ENCODE measurements at places on chromosomes 1 and 21.

DNA sequence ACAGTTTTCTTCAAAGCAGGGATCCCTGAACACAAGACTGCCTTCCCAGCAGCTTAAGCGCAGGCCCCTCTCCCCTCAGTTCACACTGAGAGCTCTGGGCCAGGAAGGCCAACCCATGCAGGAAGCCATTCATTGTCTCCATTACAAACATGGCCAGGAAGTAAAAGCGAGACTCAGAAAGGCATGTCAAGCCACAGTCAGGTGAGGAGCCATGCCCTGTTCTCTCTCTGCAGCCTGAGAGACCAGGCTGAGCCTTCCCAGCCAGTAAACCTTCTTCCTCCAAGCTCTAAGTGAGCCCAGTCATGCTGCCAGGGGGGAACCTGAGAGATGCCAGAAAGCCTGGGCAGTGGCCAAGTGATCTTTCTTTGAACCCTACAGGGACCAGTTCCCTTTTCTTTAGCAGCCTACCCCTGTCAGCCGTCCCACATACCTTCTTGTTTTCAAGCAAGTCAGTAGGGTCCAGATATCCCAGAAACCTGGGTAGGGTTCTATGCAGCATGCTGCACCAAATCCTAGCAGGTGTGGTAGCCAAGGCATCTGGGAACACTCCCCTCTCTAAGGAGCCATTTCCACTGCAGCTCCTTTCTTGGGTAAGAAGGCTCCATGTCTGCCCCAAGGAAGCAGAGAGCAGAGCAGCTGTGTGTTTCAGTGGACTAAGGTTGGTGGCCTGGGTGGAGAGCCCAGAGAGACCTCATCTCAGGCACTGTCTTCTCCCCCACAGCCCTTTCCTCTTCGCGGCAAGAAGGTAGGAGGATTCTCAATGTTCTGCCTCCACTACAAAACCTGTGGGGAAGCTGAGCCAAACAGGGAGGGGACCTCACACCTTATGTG is 977 bp downstream of the TRAF3IP3 start:
- DNase-seq = peak; percentile 38

GRCh38 chr1:164587617-164588501 is 28.9 kb downstream of the PBX1 start:
- DNase-seq = no peak

DNA sequence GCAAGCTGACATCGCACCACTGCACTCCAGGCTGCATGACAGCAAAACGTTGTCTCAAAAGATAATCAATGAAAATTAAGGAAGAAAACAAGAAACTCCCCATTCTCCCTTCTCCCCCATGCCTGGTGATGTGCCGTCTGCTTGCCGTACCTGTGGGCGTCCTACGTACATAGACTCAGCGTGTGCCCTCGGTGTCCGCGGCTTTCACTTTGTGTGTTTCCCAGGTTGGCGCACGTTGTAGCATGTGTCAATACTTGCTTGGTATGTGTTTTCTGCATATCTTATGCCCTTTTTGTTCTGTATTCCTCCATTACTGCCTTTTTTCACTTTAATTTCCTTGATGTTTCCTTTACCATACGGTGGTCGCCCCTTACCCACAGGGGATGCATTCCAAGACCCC is 53.8 kb downstream of the PCNT start:
- DNase-seq = no peak

- DNase-seq = no peak
These were observed 30.6 kb downstream of the QSOX1 start for GRCh38 chr1:180185281-180185680.

DNA sequence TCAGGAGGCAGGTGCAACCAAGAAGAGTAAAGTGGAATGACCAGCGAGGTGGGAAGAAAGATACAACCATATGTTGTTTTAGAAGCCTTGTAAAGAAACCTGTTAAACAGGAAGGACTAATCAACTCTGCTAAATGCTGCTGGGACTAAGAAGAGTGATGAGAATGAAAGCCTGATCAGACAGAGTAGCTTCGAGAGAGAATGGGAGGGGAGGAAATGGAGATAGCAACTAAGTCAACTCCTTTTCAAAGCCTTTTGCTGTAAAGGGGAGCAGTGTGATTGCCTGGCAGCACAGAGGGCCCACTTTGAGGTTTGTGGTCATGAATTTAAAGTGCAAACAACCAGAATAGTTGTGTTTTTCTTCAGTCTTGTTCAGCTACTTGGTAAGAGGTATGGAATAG is 31.4 kb downstream of the SLC30A7 start:
- no peak for DNase-seq

- DNase-seq = no peak
These were observed 54.1 kb downstream of the NPHP4 start for GRCh38 chr1:5938101-5938646.

DNA sequence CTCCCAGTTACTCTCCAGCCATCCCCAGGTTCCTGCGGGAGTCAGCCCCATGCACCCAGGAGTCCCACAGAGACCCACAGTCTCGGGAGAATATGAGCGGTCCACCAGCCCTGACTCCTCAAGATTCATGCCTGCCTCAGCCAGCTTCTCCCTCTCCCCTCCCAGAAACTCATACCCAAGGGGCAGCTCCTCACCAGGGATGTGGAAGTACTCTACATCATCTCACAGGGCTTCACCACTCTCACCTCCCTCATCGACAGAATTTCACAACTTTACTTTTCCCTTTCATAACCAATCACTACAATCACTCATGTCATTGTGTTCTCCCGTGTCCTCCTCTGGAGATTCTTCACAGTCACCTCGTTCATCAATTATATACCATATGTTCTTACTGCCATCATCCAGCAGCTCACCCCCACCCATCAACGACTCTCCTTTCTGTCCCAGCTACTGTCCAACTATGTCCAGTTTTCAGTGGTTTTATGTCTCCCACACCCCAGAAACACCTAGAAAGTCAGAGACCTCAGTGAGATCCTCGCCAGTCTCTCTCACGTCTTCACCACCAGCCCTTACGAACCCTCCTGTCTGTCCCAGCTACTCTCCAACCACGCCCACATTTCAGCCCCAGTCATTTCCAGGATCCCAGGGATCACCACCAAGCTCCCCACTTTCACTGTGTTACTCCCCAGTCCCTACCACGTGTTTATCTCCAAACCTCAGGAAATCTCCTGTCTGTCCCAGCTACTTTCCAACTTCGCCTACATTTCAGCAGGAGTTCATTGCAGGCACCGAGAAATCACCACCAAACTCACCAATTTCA is 1530.1 kb upstream of the TPTE start:
- no peak for DNase-seq

DNA sequence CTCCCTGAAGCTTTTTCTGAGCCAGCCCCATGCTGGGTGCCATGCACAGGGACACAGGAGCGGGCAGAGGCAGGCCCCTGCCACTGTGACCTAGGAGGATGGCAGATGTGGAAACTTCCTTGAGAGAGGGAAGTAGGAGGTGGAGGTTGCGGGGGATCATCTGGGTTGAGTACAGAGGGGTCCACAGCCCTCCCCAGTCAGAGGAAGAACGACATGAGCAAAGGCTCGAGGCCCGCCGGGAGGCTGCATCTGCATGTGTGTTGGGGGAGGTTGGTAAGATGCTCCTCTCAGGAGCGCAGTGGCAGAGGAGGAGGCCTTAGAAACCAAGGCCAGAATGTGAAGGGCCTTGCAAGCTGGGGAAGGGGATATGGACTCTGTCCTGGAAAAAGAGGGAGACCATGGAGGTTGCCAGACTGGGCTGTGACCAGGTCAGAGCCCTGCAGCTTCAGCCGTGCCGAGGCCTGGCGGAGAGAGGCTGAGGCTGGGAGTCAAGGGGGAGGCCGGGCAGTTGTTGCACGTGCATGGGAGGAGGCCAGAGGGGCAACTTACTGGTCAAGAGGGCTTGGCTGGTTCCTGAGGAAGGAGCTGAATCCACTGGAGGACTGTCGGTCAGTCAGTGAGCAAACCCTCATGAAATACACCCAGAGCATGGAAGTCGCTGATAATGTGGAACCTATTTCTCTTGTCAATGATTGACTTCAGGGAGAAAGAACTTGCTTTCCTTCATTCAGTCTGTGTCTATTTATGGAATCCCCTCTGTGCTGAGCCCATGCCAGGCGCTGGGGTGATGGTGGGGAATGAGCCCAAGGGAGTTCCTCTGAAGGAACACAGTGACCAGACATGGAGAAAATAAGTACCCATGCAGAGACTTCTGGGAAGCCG is 31.7 kb downstream of the A3GALT2 start:
- DNase-seq = no peak

DNA sequence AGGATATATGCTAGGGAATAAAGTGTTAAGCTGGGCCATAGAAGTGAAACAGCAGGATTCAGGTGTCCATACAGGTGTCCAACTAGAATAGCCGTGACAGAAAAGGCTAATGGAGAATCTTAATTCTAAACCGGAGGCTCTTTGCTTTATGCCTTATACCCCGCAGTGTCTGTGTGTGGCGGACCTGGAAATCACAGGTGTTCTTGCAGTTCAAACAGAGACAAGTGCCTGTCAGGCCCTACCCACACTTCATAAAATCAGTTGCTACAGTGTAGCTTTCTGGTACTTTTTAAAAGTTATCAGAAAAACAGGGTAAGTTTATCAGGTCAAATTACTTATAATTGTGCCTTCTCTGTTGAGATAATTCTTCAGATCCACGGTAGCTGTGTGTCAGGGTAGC is 293.9 kb downstream of the LRRC7 start:
- no peak for DNase-seq

DNA sequence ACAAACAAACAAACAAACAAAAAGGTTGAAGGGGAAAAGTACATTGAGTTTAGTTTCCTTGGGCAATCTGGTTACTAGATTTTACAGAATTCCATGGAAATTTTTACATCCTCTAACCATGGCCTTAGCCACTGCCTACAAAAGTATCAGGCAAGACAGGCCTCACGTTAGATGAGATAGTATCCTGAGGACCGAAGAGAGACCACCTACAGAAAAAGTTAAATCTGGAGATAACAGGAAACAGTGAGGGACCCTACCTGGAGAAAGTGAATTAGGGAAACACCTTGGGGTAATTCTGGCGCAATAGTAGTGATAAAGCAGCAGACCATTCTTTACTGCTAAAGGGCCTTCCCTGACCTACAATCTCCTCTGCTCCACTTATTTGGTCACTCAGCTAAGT is 8.7 kb downstream of the RAB29 start:
- DNase-seq = no peak

GRCh38 chr1:107474877-107475612 is 334.2 kb downstream of the NTNG1 start:
- DNase-seq = no peak

DNA sequence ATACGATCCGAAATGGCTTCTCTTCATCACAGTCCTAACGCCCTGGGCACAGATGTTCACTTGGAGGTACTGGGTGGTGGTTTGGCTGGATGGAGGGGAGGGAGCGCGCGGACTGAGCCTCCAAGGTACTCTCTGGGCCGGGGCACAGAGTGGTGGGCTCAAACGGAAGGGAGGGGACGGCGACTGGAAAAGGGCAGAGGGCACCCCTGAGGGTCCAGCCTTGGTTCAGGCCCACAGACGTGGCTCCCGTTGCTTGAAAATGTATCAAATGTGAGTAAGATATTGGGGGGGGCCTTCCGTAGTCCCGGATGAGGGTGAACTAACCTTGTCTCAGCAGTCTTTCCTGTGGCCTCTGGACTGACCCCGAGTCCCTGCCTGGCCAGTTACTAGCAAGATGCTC is 463 bp downstream of the IL12RB2 start:
- DNase-seq = no peak

DNA sequence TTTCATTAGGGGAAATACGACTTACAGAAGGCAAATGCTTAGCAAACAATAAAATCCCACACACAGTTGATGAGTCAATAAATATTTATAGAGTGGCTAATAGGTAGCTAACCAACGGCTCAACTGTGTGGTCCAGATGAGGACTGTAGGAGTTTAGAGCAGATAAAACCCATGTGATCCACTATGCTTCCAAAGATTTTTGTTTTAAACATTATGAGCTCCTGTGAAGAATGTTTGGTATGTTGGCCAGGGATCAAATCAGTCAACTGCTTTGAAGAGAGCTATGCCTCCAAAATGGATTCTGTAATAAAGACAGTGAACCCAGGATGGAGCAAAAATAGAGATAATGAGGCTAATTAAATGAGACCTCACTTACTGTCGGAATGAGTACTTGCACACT is 72.3 kb upstream of the COL11A1 start:
- DNase-seq = no peak

GRCh38 chr1:12339396-12339795 is 109.6 kb downstream of the VPS13D start:
- DNase-seq = no peak

- DNase-seq = no peak
These were observed 296.1 kb downstream of the PDE4B start for GRCh38 chr1:66088787-66089186.

DNA sequence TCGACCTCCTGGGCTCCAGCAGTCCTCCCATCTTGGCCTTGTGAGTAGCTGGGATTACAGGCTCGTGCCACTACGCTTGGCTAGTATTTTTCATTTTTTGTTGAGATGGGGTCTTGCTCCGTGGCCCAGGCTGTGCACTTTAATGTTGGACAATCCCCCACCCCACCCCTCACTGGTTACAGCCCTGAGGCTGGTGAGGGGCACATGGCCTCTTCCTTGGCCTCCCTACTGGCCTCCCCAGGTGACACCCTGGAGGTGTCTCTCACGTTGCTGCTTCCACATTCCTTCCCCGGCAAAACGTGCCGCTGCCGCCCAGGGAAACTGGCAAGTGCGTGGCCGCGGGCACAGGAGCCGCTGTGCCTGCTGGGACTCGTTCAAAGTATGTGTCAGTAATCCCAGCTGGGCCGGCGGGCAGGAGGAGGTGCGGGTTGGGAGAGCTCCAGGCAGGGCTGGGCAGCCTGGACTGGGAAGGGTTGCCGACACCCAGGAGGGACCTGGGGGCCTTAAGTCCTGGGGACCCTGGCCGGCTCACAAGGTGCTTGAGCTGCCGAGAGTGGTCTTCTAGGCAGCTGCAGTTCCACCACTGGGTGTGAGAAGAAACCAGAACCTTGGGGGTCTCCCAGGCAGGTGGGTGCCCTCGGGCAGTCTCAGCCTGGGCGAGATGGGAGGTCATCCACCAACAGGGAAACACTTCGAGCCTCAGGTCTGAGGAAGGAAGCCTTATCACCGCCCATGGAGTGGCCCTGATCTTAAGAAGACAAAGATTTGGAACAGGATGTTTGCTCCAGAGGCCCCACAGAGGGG is 6.5 kb downstream of the WNT3A start:
- no peak for DNase-seq

DNA sequence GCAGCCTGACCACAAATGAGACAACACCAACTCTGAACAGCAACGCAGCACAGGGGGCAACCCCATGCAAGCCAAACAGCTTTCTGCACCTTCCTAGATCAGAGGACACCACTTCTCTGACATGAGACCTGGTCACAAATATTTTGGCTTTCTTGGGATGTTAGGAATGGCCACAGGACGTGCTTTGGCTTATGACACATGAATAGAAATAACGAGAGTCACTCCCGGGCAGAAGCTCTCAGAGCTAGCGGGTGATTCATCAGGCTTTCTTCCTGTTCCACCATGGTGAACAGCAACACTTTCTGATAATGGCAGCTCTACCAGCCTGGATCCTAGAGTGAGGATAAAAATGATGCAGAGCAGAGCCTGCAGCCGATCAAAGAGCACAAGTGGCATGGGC is 39.4 kb downstream of the PAFAH2 start:
- DNase-seq = no peak

GRCh38 chr1:236407059-236407458 is 13.0 kb downstream of the EDARADD start:
- DNase-seq = no peak

Measured in MM.1S (cell line).